H9 (cell line): ENCODE measurements at places on chromosomes 3 and 15.

- no peak for DNase-seq
Observed at GRCh38 chr3:45664578-45664977, 24.6 kb upstream of the SACM1L start.

- no peak for DNase-seq
Observed at GRCh38 chr3:160169139-160169976, 55.9 kb upstream of the C3orf80 start.

DNA sequence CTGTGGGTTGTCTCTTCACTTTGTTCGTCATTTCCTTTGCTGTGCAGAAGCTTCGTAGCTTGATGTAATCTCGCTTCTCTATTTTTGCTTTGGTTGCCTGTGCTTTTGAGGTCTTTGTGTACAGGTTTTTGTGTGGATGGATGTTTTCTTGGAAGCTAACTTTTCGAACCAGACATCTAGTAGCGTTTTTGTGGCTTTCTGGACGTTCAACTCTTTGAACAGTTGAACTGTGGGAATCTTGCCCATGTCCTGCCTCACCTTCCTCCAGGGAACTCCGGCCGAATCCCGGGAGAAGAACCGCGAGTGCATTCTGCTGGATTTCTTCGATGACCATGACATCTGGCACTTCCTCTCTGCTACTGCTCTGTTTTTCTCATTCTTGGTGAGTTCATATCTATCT, 70.6 kb downstream of the USF3 start:
- DNase-seq: no peak

- DNase-seq: no peak
Observed at GRCh38 chr15:48708641-48709040, 63.1 kb upstream of the FBN1 start.

GRCh38 chr3:123533554-123534159, 51.2 kb downstream of the HACD2 start:
- DNase-seq: no peak

DNA sequence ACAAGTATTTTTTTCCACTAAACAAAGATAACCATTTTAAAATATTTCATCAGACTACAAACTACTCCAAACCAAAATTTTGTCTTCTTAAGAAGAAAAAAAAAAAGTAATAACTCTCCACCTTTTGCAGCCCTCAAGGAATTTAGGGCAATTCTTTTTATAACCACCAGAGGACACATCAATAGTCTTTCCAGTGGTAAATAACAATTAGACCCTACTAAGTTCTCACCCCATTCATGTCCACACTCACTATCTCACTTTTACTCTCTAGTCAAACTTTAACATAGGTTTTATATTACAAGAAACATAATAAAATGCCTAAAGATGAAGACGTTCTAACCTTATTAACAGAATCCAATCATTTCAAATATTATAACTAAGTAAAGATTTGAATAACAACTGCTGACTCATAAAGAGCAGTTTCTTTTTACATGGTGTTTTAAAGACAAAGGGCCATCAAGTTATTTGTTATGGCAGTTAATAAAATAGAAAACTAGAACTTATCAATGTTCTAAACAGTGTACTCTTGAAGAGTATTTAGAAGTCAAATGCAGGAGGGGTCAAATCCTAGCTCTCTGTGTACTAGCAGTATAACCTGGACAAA, 33.0 kb downstream of the CCDC39 start:
- DNase-seq: no peak
